ENCODE measurements at places on chromosomes 1 and 21.

- no peak for DNase-seq
Measured at GRCh38 chr1:220316305-220316704, 44.1 kb upstream of the RAB3GAP2 start.

DNA sequence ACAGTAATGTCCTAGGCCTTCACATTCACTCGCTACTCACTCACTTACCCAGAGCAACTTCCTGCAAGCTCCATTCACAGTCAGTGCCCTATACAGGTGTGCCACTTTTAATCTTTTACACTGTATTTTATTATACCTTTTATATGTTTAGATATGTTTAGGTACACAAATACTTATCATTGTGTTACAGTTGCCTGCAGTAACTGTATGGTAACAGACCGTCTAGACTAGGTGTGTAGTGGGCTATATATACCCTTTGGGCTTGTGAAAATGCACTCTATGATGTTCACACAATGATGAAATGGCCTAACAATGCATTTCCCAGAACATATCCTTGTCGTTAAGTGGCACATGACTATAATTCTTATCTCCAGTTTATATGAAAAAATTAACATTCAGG, 204.5 kb upstream of the HMCN1 start:
- no peak for DNase-seq

GRCh38 chr1:2941907-2942306, 79.4 kb upstream of the ACTRT2 start:
- no peak for DNase-seq

DNA sequence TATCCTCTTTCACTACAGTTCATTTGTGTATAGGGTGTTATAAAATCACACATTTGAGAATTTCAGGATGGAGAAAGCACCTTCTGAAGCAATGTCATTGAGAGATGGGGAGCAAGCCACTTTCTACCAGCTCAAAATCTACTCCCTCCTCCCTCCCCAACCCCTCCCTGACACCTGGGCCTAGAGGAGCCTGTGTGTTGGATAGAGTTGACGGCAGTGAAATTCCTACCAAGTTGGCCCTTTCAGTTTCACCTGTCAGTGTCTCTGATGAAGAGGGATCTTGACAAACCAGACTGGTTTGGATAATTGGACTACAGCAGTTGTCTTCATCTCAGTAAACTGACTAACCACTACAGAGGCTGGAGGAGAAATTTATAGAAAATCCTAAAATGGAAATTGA, 125.0 kb upstream of the HOOK1 start:
- DNase-seq, result no peak

DNA sequence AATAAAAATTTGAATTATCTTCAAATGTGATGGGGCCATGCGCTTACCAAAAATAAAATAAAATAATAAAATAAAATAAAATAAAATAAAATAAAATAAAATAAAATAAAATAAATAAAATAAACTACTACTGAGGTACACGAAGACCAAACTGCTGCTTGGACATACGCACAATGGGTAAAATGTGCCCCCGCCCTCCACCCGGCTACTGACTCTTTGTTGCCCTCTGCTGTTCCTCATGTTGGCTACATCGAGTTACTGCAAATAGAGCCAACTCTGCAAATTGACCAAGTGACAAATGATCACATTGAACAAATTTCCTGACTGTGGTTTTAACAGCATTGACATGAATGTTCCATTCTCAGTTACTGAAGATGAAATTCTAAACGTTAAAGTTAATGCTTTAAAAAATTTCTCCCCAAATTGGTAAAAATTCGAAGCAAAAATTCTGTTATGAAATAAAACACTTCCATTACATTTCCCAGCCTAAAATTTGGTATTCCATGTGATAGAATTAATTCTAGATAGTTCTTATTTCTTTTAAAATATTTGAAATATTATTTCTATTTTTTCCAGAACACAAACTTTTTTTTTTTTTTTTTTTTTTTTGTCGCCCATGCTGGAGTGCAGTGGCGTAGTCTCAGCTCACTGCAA, 18.8 kb upstream of the MAP1LC3C start:
- DNase-seq, result no peak

DNA sequence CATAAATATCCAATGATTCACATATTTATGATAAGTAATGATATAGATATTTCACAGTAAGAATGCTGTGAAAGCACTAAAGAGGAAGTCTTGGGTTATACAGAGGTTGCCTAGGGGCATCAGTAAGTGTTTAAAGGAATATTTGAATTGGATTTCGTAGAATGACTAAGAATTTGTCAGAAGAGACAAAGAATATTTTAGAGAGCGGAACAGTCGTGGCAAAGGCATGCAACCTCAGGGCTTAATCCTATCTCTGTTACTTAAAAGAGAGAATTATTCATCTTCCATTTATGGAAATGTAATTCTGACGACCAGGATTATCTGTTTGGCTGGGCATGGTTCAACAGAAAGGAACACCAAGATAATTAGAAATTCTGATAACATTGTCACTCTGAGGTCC, 171.9 kb upstream of the NR5A2 start:
- DNase-seq, result no peak

GRCh38 chr1:118136187-118136941, 48.7 kb downstream of the SPAG17 start:
- no peak for DNase-seq

- no peak for DNase-seq
Measured at GRCh38 chr21:36923270-36923669, 43.2 kb downstream of the HLCS start.

- DNase-seq, result no peak
Measured at GRCh38 chr1:204295671-204296070, 64.1 kb downstream of the PLEKHA6 start.

- DNase-seq, result peak; percentile 24
Measured at GRCh38 chr21:42818328-42818749, 61.0 kb downstream of the WDR4 start.

DNA sequence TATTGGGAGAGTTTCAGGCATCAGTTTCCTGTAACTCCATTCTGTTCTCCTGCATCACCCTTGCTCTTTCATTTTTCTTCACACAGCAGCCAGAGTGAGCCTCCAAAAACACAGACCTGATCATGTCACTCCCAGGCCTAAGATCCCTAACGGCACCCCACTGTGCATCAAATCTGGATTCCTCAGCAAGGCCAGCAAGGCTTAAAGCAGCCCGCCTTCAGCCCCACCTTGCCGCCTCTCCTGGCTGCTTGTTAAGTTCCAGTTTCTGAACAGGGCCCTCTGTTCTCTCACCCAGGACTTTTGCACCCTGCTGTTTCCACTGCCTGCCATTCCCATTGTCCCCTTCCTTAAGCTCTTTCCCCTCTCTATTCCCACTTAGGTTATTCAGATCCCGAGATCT, 29.3 kb downstream of the C1orf116 start:
- no peak for DNase-seq

DNA sequence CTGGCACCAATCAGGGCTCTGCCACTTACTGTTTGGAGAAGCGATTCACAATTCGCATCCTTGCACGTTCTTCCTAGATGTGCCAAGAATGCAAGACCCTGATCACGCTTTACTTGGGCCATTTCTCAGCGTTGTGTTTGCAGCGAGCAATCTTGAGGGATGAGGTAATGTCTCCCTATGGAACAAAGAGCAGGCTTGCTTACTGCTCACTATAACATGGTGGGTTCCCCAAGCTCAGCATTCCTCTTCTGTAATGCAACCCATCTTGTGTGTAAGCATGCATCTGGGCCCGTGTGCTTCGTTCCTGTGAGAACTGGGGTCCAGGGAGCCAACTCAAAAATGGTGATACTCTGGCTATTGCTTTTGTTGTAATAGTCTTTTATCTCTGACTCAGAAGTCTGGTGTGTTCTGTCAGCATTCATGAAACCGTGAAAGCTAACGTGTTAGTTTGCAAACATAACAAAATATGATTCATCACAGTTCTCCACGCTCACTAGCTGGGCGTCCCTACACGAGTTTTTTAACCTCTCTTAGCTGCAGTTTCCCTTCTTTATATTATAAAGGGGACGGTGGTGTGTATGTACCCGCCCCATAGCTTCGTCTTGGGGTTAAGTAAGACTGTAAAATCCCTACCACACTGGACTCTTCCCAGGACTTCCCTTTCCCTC, 33.3 kb downstream of the DNTTIP2 start:
- DNase-seq, result peak; percentile 18

GRCh38 chr1:205604825-205605505, 26.8 kb downstream of the ELK4 start:
- no peak for DNase-seq

GRCh38 chr21:46509741-46510502, 51.2 kb downstream of the DIP2A start:
- DNase-seq, result no peak

DNA sequence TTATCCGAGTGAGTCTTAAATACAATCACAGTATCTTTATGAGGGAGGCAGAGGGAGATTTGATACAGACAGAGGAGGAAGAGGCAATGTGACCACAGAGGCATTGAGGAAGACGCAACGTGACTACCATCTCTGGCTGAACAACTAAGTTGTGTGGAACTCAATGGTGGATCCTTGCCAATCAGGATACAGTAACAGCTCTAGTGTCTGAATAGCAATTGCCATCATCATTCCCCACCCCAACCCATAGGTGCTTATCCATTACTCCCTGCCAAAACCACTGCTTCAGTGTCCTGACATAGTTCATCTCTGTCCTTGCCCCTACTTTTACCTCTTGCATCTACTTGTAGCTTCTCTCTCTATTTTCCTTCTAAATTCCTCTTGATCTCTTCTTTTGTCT, 20.5 kb upstream of the RHBDL2 start:
- no peak for DNase-seq

Data from stimulated activated CD8-positive, alpha-beta memory T cell treated with anti-CD3 and anti-CD28 coated beads, Interleukin-4, amount 100 ng/mL, for 4 hours (primary cell).